Glomerular endothelial cell (primary cell): ENCODE measurements at places on chromosomes 5 and 9. TPM values are rescaled to one million over a fixed set of nuclear protein-coding genes. Genes with fewer than 3 reads are reported as not detected.

The PCDHB5 gene
- 2.5 and 4.1 TPM in 2 replicates for total RNA-seq

The PLPPR1 gene
- total RNA-seq: 0.29 and 1.1 TPM in 2 replicates

The ISL1 gene
- total RNA-seq: not detected in 2 replicates

The OLFM1 gene
- total RNA-seq: 0.19 and 0.58 TPM in 2 replicates

The PTPRD gene
- total RNA-seq: 1.3 and 4.1 TPM in 2 replicates

The SMARCA2 gene
- total RNA-seq: 46.5 and 72.5 TPM in 2 replicates

The OR5C1 gene
- not detected in 2 replicates for total RNA-seq

The PCDHB7 gene
- 1.6 and 2.4 TPM in 2 replicates for total RNA-seq

The NR2F1 gene
- total RNA-seq: 18.1 and 55.4 TPM in 2 replicates

The PCDHGB3 gene
- total RNA-seq: 2.6 and 5.5 TPM in 2 replicates

The LCN9 gene
- not detected in 2 replicates for total RNA-seq

The MYO10 gene
- total RNA-seq: 76.9 and 167 TPM in 2 replicates

The MARCOL gene
- not detected in 2 replicates for total RNA-seq

The SLC25A48 gene
- not detected in 2 replicates for total RNA-seq

The SLC36A3 gene
- total RNA-seq: not detected in 2 replicates

- DNase-seq: no peak
Observed at GRCh38 chr5:171418982-171419687, at the start of gene FGF18. FGF18 (plus strand) TSS chr5:171419647; CDS start chr5:171420200, 553 bp downstream.

DNA sequence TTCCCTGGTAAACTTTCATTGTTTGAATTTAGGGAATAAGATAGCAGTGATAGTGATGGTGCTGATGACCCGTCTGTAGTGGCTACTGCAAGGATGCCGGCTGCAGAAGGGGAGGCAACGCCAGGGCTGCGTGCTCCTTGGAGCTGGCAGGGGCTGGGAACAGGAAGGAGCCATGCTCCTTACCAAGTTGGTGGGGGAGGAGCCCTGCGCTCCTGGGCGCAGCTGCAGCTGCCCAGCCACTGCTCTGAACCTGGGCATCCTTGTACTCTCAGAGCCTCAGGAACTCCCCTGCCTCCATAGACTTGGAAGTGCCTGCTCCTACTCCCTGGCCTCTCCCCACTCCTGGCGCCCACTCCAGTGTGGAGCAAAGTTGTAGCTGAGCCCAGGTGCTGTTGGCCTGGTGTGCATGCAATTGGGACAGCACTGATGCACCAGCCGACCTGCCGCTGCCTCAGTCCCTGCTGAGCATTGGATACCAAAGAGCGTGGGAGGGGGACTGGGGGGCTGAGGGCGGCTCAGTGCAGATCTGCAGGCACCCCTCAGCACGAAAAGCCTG lies 585.1 kb upstream of the FAM174A start:
- DNase-seq: no peak

- DNase-seq: no peak
Observed at GRCh38 chr5:128924299-128924698, 41.0 kb upstream of the SLC27A6 start.

GRCh38 chr5:95773335-95774059 lies 42.4 kb downstream of the RHOBTB3 start:
- DNase-seq: no peak

DNA sequence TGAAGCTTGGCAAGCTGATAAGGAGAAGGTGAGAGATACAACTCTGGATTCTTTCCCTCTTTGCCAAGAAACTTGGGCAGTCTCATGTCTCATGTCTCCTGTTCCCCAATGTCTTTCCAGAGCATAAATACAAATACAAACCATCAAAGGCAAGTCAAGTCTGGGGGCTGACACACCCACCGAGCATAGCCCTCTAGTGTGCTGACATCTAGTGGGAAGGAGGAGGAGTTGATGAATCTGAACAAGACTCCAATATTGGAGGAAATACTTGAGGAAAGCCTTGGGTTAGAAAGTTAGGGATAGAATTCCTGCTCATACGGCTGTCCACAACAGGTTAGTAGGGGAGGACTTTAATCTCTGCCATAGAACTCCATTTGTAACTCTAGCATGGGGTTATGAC lies 8.6 kb downstream of the MLANA start:
- no peak for DNase-seq

- DNase-seq: no peak
Observed at GRCh38 chr5:107887166-107887943, 216.6 kb upstream of the EFNA5 start.
